Thoracic aorta (tissue), 2 donors: ENCODE measurements at places on chromosomes 1 and 21. TPM values are rescaled to one million over a fixed set of nuclear protein-coding genes. Genes with fewer than 3 reads are reported as not detected.

The HSPA6 gene
- 7.7 TPM for total RNA-seq

The UBASH3A gene
- total RNA-seq: 1.3 TPM

GRCh38 chr1:63728611-63729226, 45.1 kb upstream of the ROR1 start:
- no peak for DNase-seq

The GBP5 gene
- total RNA-seq: 15.8 TPM

DNA sequence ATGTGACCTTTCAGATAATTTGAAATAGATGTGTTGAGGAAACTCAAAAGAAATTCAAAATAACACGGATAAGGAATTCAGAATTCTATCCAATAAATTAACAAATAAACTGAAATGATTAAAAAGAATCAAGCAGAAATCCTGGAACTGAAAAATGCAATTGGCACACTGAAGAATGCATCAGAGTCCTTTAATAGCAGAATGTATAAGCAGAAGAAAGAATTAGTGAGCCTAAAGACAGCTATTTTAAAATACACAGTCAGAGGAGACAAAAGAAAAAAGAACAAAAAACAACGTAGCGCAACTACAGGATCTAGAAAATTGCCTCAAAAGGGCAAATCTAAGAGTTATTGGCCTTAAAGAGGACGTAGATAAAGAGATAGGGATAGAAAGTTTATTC, 99.6 kb upstream of the SAMSN1 start:
- no peak for DNase-seq

DNA sequence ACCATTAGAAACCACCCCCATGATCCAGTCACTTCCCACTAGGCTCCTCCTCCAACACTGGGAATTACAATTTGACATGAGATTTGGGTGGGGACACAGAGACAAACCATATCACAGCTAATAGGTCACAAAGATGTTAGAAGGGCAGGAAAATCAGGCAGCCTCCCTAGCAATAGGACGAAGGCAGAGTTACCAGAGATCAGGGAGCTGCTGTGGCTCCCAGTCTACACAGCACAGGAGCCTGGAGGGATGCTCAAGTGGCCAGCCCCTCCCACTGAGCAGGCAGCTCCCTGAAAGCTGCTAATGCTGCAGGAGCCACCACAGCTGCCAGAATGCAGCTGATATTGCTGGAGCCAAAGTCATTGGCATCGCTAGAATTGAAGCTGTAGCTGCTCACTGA, 51.0 kb downstream of the CR1L start:
- no peak for DNase-seq

DNA sequence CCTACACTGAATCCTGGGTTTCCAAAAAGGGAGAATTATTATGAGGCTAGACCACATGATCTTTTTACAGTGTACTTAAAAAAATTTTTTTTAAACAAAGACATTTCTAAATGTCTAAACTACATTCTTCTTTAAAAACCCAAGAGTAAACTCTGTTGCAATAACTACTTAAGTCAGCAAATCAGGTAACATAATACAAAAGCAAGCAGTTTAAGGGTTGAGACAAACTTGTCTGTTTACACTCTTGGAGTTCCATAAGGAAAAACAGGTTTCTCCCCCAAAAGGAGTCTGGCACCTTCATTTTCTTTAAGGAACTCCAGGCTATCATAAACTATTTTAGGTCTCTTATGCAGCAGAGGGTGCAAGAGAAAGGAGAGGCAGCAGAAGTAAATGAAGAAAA, 12.5 kb upstream of the ANKRD45 start:
- no peak for DNase-seq

The SSBP3 gene
- total RNA-seq: 33.4 TPM

DNA sequence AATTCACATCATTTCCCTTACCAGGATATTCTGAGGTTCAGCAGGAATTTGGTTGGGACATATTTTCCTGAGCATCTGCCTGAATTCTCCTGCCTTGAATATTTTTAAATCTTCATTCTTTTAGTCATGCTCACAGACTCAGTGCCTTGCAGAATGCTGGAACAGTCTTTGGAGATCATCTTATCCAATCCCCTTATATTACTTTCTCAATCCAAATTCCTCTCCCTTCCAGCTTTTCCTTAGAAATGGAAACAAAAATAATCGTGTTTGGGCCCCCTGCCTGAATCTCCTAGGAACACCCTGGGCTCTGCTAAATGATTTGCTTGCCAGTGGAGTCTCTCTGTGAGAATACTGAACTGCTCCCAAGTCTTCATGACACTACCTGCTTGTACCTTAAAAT, 38.4 kb downstream of the LHX8 start:
- DNase-seq: no peak

DNA sequence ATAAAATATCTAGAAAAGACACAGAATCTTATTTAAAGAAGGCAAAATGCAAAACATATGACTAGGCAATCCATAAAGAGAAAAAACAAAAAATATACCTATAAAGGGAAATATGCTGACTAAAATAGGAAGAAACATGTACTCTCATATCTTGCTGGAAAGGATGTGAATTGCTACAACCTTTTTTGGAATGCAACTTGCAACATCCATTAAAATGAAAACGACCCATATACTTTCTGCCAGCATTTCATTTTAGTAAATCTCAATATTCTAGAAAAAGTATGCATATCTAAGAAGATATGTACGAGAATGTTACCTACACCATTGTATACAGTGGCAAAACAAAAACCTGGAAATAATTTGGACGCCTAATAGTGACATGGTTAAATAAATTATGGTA, 56.6 kb downstream of the EDEM3 start:
- no peak for DNase-seq
